Activated T-cell treated with anti-CD3 and anti-CD28 coated beads, Interleukin-2, amount 50 U/mL, for 4 hours (primary cell): ENCODE measurements at places on chromosomes 6 and 20. TPM values are rescaled to one million over a fixed set of nuclear protein-coding genes. Genes with fewer than 3 reads are reported as not detected.

GRCh38 chr20:25227317-25227831, 20.5 kb upstream of the PYGB start:
- no peak for DNase-seq

GRCh38 chr6:168139121-168139520, 60.1 kb upstream of the FRMD1 start:
- no peak for DNase-seq

- DNase-seq: no peak
Measured at GRCh38 chr6:112116221-112116620, 28.8 kb downstream of the FAM229B start.

DNA sequence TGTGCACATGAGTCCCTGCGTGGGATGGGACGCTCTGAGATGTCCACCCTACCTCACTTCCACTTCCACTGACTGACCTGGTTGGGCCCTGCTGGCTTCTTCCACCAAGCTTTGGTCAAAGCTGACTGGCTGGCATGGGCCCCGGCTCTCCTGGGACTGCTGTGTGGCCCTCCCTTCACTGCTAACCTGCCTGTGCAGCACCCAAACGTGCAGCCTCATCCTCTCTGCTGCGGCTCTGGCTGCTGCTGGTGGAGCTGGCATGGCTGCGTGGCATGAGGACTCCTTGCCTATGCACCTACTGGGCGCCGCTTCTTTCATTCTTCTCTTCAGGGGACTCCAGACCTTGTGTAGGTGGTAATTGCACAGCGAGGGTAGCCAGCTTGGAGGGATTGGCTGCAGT, 18.7 kb upstream of the IP6K3 start:
- no peak for DNase-seq

- no peak for DNase-seq
Measured at GRCh38 chr6:108263371-108263770, 2.5 kb upstream of the SNX3 start.

DNA sequence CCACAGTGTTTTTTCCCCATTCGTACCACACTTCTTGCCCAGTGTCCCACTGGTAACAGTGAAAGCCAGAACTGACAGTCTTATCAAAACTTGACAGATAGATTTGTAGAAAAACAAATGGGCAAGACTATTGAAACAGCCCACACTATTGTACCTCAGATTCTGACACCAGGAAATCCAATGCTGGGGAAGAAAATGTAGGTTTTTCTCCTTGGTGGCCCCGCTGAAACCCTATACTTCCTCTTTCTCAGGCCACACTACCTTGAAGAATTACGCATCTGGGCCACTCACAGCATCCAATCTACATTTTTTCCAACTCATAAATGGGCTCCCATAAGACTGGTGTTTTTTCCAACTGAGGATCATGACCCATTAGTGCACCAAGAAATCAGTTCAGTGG, 90.9 kb upstream of the HDDC2 start:
- DNase-seq: no peak

GRCh38 chr20:37421060-37421905, 75.3 kb downstream of the SRC start:
- no peak for DNase-seq

- no peak for DNase-seq
Measured at GRCh38 chr6:153086225-153086990, 44.7 kb downstream of the RGS17 start.

DNA sequence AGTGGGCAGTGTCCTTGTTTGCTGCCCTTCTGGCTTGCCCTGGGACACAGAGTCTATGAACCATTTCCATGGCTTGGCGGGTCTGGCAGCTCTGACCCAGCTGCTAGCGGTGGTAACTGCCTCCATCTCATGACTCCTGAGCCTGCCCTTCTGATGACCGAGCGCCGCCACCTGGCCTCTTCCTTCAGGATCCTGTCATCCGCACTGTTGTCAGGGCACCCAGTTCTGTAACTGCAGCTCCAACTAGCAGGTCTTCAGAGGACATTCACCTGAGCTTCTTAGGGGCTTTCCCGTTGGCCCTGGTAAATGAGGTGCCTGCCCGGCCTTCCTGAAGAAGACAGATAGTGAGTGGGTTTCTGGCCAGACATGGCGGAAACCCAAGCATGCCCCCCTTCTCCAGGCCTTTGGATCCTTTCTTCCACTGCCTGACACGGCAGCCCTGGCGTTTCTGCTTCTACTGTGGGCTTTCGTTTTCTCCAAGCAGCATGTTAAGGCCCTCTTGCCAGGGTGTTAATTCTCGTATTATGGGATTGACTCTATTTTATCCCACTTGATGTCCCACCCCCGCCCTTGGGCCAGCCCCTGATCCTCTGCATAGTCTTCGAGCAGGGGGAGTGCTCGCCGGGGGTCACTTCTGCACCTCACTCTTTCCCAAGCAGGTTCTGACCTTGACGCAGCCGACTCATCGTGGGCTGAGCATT, 24.7 kb downstream of the PACSIN1 start:
- no peak for DNase-seq

GRCh38 chr6:149071997-149072396, 245.5 kb upstream of the TAB2 start:
- DNase-seq: no peak

- no peak for DNase-seq
Measured at GRCh38 chr6:100266494-100267401, 198.0 kb downstream of the SIM1 start.

DNA sequence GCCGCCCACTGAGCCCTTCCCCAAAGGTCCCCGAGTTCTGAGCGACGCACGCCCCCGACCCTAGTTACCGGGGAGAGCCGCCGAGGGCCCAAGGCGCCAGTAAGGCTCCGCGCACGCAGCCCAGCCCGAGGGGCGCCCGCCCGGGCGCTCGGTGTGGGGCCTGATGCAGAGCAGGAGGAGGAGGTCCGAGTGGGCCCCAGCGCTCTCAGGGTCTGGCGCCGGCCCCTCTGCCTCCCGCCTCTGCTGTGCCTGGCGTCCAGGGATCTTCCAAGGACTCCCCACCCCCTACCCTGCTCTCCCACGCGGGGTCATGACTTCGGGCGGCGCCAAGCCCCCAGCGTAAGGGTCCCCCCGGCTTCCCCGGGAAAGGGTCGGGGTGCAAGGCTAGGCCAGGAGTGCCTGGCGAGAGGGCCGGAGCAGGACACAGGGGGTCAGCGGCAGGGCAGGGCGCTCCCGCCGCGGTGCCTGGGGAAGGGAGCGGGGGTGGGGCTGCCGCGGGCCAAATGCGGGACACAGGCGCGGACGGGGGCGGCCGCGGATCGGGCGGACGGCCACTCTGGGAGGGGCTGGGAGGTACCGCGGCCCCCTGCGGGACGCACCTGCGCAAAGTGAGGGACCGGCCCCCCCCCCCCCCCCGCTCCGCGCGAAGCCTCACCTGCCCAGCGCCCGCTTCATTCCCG, 637 bp downstream of the ABHD12 start:
- DNase-seq: peak; percentile 23

DNA sequence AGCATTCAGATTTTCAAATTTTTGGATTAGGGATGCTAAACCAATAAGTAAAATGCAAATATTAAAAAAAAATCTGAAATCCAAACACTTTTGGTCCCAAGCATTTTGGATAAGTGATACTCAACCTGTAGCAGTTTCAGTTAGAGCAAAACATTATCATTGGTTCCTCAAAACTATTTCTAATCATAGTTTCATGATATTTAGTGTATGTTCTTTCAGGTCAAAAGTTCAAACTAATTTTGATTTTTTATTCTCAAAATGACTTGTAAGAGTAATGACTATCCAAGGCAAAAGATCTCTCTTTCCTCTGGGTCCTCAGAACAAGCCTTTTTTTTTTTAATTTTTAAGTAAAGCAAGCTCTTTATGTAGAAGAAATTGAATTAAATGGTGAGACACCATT, 64.0 kb upstream of the TFB1M start:
- no peak for DNase-seq

DNA sequence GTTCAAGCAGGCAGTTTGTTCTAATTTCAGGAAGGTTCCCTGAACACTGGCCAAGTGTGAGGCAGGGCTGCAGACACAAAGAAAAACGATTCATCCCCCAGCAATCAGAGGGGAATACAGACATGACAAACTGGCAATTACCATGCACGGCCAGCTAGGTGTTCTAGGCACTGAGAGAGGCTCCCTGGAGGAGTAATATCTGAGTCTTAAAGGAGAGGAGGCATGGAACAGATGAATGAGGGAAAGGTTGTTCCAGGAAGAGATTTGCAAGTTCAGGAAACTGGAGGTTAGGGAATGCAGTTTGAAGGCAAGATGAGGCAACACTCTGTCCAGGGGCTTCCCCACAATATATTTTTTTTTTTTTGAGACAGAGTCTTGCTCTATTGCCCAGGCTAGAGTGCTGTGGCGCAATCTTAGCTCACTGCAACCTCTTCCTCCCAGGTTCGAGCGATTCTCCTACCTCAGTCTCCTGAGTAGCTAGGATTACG, 11.1 kb downstream of the RRAGD start:
- DNase-seq: no peak

DNA sequence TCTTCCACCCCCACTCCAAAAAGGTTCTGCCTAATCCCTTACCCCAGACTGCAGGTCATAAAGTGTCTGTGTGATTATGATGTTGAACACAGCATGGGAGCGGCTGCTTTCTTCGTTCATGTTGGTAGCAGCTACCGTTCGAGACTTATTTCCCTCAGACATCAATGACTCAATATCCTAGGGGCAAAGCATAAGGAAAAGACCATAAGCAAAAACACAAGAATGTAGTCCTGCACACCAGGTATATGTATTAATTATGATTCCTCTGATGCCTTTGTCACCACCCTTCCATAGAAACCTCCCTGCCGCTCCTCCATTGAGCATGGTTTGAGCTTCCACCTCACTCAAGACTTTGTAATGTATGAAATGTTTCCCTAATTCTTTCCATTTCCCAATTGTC, 137.2 kb downstream of the KIF13A start:
- DNase-seq: no peak

- no peak for DNase-seq
Measured at GRCh38 chr6:134288538-134289203, 29.2 kb downstream of the SGK1 start.

DNA sequence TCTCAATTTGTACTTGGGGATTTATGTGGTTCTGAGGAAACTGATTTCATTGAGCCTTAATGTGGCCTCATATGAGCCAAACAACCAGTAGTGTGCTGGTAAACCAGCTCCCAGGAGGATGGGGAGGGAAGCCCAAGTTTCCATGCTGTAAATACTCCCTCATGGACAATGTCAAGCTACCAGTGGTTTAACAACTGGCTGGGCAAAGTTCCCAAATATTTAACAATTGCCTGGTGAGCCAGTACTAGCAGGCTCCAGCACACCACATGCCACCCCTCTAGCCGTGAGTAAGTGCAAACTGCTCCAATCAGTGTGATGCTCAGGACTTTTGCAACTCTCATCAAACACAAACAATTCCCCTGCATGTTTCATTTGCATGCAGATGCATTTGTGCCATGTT, 19.2 kb upstream of the CDKN1A start:
- DNase-seq: no peak

- DNase-seq: no peak
Measured at GRCh38 chr6:30487926-30488325, 1.4 kb upstream of the HLA-E start.

- DNase-seq: no peak
Measured at GRCh38 chr6:130593948-130594347, 228.1 kb downstream of the TMEM200A start.

GRCh38 chr20:60728705-60729104, 523.4 kb upstream of the CDH4 start:
- no peak for DNase-seq

DNA sequence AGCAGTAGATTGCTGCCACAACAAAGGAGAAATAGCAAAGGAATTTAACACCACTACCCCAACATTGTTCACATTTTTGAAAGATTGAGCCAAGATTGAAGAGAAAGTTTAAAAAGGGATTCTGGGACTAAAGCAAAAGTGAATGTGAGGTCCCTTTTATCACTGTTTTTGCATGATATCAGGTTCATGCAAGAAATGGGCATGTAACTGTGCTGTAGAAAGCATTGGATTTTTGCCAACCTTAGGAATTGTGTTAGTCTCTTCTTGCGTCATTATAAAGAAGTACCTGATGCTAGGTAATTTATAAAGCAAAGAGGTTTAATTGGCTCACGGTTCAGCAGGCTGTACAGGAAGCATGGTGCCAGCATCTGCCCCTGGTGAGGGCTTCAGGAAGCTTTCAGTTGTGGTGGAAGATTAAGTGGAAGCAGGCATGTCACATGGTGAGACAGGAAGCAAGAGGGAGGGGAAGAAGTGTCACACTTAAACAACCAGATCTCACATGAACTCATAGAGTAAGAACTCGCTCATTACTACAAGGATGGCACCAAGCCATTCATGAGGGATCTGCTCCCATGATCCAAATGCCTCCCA, 4.6 kb upstream of the GJB7 start:
- no peak for DNase-seq

DNA sequence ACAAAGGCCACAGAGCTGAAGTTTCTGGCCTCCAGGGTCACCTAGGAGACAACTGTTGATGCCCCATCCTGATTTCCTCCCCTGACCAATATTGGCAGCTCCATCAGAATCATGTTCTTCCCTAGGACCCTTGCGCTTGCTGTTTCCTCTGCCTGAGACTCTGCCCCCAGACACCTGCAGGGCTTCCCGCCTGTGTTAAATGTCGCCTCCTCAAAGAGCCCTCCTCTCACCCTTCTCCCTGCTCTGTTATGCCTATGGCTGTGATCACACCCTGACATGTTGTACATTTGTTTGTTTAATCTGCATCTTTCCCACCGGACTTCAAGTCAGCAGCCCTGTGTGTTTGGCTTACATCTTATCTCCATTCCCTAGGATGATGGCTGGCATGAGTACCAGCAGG, 30.1 kb downstream of the DLGAP4 start:
- DNase-seq: no peak

- no peak for DNase-seq
Measured at GRCh38 chr6:72864236-72864635, 242.4 kb downstream of the KCNQ5 start.

DNA sequence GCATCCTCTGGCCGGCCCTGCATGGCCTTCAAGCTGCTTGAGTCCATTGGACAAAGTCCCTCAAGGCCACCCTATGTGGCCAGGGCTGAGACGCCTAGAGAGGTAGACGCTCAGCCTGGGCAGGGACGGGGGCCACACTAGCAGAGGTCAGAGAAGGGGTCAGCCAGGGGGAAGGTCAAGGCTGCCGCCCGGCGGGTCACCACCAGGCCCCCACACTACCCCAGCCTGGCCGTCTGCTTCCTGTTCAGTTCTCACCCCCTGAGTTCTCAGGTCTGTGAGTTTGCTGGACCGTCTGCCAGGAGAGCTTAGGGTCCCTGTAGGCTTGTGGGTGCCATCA, 37.3 kb downstream of the NTSR1 start:
- no peak for DNase-seq

- no peak for DNase-seq
Measured at GRCh38 chr6:104483225-104483834, 376.4 kb downstream of the HACE1 start.

The AP5S1 gene
- total RNA-seq: 17.3 TPM

The PPP1R3G gene
- total RNA-seq: not detected

The LSM14B gene
- total RNA-seq: 41.3 TPM

The RIPOR3 gene
- total RNA-seq: 0.71 TPM

The PPP1R14C gene
- not detected for total RNA-seq

The SLC32A1 gene
- not detected for total RNA-seq

The FKBP1A gene
- 258 TPM for total RNA-seq

The PDYN gene
- not detected for total RNA-seq

The PLA2G7 gene
- total RNA-seq: not detected

The SRMS gene
- total RNA-seq: not detected
